ENCODE measurements at places on chromosomes 1 and 21.

- DNase-seq: no peak
Observed at GRCh38 chr1:4726620-4727341, 72.4 kb downstream of the AJAP1 start.

- no peak for DNase-seq
Observed at GRCh38 chr1:152758636-152759035, 811 bp downstream of the KPRP start.

- DNase-seq: no peak
Observed at GRCh38 chr1:62998845-62999649, 215.1 kb downstream of the ATG4C start.

DNA sequence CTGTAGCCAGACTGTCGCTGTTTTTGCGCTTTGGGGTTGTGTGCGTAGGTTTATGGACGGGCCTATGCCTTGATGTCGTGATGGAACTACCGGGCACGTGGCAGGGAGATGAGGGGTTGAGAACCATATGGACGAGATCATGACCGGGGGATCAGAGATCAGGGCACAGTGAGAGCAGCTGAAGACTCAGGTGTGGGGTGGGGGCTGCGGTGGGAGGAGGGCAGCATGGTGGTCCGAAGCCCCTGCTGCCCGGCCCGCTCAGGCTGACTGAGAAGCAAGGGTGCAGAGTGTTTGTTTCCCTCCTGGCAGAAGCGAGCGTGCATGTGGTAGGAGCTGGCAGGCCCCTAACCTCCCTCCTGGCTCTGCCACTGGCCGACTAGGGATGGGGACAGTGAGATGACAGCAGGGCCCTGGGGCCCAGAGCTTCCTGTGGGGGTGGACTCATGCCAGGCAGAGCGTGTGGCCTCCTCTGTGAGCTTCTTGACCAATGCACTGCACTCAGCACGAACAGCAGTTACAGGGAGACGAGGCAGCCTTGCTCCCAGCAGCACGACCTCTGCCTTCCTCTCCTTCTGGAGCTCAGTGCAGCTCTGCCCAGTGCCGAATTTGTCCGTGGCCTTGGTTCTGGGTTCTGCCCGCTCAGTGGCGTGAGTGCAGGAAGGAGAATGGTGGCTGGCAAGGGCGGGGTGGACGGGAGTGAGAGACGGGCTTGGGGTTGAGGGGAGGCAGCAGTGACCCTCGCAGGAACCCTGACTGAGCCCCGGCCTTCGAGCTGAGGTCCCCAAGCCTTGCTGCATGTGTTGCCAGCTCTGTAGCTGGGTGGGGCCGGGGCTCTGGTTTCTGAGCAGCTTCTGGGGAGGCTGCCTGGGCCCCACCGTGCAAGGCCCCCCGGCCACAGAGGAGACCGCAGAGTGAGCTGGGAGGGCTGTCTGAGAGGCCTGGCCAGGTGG is 22.2 kb upstream of the LRRC3 start:
- peak; percentile 71 for DNase-seq

DNA sequence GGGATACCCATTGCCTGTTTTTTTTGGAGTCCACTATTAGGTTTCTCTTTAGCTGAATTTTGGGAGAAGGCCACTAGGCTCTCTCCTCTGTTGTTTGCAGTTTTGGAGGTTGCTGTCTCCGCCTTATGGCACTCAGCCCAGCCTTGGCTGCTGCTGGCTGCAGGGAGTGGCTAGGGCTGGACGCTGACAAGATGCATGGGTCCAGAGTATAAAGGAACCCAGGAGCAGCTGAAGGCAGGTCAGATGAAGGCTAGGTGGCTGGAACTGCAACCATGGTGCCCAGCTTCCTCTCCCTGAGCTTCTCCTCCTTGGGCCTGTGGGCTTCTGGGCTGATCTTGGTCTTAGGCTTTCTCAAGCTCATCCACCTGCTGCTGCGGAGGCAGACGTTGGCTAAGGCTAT is at the start of gene CYP4B1:
CYP4B1 (plus strand) TSS at position 237 of the 400 bp plus-strand sequence; CDS start at position 273, 36 bp downstream.
- peak; percentile 91 for DNase-seq

- no peak for DNase-seq
Observed at GRCh38 chr1:206609229-206609991, 2.9 kb downstream of the EIF2D start.

DNA sequence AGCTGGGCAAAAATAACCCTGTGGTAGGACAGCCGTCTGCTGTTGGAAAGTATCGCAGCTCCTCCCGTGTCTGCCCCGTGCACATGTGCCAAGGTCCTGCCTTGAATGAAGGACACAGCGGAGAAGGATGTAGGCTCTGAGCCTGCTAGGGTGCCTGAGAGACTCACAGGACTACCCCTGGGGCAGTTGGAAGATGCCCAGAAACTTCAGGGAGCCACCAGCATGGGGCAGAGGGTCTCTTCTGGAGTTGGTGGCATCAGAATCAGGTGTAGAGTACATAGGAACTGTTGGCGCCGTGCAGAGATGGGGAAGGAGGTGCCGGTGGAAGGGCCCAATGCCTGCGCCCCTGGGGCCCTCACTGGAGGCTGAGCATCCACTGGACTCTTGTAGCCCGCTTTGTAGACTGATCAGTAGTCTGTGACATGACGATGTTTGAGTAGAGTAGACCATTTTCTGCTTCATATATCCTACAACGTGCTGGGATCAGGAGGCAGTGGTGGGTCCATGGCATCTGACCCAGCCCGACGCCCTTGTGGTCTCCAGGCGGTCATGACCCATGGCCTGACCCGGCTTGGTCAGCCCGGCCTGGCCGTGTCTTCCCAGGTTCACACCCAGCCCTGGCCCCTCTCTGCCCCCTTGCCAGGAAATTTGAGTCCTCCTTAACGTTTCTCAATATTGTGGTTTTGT is 5.3 kb upstream of the C1orf174 start:
- DNase-seq: peak; percentile 61

DNA sequence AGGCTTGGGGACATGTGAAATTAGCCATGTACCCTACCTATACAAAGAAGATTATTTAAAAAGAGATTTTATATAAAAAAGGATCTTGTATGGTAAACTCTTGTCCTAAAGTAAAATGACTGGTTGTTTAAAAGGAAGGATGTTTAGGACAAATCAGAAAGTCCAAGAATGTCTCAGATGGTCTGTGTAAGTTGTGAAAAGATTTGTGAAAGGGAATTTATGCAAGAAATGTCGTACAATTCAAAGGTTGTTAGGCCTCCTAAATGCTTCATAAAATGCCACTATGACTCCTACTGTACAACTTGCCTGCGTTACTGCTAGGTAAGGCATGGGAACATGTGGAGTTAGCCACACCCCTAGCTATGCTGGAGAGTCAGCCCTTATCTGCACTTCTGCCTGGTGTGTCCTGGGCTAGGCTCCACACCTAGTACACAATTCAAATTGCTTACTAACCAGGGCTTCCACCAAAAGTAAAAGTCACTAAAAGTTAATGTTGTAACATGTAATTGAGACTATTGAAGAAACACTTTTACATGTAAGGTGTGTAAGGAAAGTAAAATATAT is 19.7 kb downstream of the PRDX6 start:
- no peak for DNase-seq

- DNase-seq: no peak
Observed at GRCh38 chr1:14120895-14121294, 420.9 kb downstream of the PRDM2 start.

DNA sequence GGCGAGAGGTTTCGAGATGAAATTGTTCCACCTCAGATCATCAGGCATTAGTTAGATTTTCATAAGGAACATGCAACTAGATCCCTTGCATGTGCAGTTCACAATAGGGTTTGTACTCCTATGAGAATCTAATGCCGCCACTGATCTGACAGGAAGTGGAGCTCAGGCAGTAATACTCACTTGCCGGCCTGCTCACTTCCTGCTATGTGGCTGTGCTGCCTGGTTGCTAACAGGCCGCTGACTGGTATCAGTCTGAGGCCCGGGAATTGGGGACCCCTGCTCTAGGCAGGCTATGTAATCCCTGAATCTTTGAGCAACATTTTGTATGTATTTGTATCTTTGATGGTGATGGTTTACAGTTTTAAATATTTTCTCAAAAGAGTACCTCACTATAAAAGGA is 32.5 kb downstream of the XKR8 start:
- DNase-seq: no peak

DNA sequence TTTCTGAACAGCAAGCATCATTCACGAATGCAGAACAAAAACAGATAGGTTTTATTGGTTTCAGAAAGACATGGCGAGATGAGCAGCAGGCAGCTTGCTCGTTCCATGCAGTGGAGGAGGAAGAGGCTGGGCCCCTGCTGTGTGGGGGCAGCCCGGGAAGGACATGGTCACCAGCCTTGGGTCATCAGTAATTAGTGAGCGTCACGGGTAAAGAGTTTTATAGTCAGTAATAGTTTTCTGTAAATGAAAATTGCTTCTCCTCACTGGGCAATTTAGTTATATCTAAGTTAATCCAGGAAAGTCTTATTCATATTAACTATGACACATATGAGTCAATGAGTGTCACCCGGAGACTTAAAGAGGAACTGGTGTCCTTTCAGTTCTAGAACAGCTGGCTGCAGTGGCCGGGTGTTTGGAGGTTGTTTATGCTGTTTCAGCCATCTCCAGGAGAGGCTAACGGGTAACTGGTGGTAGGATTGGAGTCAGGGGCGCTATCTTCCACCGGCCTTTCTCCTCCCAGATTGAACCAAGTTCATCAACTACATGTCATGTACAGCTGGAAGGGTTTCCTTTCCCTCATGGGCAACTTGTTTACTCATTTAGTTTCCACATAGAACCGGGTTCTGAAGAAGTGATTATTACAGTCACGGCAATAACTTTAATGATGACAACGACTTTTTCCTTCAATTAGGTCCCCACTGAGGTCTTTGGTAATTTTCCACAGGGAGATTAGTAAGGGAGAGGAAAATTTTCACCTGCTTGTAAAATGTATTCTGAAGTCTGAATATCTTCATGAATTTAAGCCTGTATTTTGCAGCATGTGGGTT is 34.6 kb upstream of the SLC45A1 start:
- no peak for DNase-seq

DNA sequence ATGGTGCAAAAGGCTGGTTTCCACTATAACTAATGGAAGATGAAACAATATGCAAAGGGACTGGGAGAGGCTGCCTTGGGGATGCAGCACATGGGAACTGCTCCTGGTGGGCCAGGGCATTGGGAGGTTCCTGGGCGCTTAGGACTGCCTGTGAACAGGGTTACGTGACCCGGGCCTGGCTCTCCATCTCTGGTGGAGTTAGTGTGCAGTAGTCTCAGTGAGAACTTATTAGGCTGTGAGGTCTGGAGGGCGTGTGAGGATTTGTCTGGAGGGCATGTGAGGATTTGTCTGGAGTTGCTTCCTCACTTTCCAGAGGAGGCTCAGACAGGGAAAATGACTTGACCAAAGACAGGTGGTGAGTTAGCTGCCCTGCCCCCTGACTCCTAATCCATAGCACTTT is 1.5 kb upstream of the ETV3L start:
- DNase-seq: no peak

GRCh38 chr1:214259353-214259977 is 21.5 kb upstream of the SMYD2 start:
- no peak for DNase-seq

DNA sequence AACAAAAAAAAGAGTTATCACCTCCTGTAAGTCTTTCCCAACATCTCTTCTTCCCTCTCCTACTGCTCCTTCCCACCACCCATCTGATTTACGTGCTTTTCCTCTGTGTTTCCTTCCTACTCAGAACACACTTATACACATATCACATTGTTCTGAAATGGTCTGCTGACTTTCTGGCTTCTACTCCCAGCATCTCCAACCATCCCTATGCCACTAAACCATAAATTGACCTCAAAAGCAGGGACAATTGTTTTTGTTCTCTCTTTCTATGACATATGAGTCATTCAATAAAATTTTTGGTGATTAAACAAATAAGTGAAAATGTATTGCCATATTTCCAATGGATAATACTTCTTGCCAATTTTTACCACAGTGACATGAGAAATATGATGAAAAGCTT is 8.2 kb downstream of the GOLPH3L start:
- no peak for DNase-seq

DNA sequence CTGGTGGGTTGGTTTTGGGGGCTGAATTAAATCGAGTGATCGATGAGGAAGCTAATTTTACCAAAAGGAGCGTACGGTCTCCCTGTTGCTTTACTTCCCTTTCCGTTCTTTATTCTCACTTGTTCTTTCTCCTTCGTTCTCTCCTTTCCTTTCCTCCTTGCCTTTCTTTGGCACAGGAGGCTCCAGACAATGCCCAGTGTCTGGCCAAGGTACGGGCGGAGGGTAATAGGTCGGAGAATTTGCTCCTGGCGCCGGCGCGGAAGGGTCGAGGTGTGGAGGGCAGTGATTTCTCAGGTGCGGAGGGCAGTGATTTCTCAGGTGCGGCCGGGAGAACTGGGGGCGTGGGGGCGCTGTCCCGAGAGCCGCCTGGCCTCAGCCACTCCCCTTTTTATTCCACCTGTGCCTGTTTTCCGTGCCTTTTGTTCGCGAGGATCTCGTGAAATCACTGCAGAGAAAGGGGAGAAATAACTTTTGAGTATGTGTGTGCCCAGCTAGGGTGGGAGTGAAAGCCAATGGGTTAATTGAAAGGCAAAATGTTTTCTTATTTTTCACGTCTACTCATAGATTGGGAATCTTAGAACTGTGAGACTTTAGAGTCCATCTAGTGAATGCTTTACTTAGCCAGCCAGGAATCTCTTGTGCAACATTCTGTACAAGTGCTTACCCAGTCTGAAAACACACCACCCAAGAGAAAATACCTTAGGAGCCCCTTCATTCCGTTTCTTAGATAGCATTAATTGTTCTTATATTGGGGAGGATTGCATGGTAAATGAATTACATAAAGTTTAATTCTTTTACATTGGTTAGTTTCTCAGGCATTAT is 1.3 kb downstream of the FNBP1L start:
- DNase-seq: no peak

GRCh38 chr1:66282343-66282852 is 251.6 kb upstream of the SGIP1 start:
- DNase-seq: no peak

DNA sequence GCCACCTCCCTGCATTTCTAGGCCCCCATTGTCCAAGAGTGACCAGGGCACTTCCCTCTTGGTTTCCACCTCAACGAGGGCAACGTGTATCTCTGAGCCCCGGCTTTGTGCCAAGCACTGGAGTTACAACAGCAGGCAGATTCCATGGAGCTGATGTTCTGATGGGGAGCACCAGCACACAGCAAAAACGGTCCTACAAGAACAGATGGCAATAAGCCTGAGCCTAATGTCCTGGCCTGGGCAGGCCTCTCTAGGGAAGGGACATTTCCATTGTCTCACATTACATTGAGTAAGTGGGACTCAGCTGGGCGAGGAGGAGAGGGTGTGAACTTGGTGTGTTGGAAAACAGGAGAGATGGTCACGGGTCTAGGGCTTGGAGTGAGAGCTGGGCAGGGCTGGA is 27.2 kb upstream of the NPPB start:
- DNase-seq: no peak

- no peak for DNase-seq
Observed at GRCh38 chr1:179121159-179121938, 39.5 kb downstream of the TOR3A start.

- DNase-seq: no peak
Observed at GRCh38 chr1:10986525-10986890, 25.9 kb upstream of the TARDBP start.

DNA sequence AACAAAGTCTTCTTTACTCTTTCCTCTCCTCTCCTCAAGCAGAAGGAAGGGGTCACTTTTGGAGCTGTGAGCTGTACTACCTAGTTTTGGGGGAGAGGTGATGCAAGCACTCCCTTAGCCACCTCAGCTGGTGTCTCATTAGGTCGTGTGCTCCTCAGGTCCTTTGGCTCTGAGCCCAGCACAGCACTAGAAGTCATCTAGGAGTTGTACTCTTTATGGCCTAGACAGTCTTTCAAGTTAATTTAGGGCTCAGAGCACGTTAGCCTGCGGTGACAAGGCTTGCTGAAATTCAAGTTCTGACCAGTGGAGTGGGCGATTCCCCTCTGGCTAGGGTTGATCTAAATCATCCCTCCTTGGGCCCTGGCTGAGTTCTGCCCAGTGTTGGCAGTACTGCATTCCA is 48.0 kb upstream of the WDR26 start:
- no peak for DNase-seq
